ENCODE measurements at places on chromosomes 3 and 15.

GRCh38 chr3:47813551-47814177 is 10.7 kb downstream of the DHX30 start:
- peak; percentile 51 for DNase-seq

DNA sequence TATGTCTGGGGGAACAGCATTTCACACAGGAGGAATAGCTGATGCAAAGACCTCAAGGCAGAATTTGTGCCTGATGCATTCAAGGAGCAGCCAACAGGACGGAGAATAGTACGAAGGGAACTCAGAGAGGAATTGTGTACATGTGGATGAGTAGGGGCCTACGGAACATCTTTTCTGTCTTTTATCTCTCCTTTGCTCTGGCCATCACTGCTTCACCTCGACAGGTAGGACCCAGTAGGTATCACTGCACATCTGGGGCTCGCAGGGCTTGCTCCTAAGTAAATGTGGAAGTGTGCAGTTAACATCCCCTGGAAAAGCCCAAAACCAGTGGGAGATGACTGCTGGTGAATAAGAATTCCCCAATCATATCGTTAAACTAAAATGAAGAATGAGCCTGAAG is 56.4 kb upstream of the POU1F1 start:
- no peak for DNase-seq

GRCh38 chr15:25684521-25685431 is 178.4 kb downstream of the ATP10A start:
- peak; percentile 19 for DNase-seq

DNA sequence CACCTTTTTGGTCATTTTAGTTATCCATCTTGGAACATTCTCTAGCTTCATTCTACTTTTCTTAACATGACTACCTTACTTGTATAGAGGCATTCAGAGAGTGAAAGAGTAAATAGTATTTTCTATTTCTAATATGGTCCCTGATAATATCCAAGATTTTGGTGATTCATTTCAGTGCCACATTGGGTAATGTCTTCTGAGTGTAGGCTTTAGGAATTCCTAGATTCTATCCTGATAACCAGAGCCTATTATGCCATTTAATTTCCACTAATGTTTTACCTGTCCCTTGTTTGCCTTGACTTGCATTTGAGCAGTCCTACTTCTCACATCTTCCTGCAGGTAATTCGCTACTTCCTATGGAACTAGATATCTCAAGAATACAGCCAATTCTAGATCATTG is 21.8 kb downstream of the ADGRG7 start:
- DNase-seq: no peak

GRCh38 chr15:31367730-31368344 is 41.2 kb downstream of the KLF13 start:
- DNase-seq: peak; percentile 26

GRCh38 chr3:158785972-158786371 is 15.9 kb upstream of the MFSD1 start:
- DNase-seq: no peak

DNA sequence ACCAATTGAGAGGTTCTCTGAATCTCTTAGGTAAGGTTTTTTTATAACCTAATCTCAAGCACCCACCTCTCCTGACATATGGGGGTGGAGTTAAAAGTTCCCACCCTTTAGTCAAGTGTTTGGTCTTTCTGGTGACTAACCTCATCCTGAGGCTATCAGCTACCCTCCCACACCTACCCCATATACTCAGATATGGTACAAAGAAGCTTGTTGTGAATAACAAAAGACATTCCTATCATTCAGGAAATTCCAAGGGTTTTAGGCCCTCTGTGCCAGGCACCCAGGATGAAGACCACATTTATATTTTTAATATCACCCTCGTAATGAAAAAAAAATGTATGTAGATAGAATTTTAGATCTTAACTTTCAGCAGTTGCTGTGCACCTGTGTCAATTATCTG is 9.0 kb downstream of the CHMP2B start:
- DNase-seq: no peak

GRCh38 chr15:54580643-54581042 is 602.4 kb downstream of the UNC13C start:
- no peak for DNase-seq

DNA sequence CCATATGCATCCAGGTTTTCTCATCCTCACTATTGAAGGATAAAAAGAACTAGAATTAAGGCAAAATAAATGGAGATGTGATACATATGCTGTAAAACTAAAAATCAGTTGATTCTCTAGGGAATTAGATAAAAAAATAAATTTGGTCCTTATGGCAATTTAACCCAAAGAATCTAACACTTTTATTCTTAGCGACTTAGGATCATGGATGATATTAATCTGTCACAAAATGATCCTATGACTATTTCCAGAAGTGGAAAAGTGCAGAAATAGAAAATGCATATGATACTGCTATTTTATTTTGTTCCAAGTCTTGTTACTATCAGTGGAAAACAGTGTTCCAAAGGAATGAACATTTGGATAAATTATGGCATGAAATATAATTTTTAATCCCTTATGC is 746.3 kb downstream of the ROBO2 start:
- no peak for DNase-seq

GRCh38 chr3:78177780-78178179 is 1137.9 kb downstream of the ROBO2 start:
- no peak for DNase-seq

GRCh38 chr3:126984391-126985131 is 1.6 kb downstream of the PLXNA1 start:
- no peak for DNase-seq

DNA sequence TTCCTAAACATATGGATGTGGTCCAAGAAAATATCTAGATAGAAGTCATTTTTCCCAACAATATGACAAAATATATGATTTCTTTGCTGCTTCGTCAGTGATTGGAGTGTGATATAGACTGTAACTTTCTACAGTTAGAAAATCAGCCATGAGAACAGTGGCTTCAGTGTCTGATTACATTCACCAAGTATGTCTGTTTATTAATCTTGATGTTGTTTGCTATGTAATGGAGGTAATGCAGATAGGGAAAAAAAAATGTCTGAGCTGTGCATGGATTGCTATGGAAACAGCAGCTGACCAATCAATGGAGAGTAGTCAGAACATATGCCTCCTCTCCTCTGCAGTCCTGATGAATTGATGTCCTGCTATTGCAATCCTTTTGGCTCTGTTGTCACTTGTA is 72.3 kb upstream of the GAP43 start:
- DNase-seq: no peak

GRCh38 chr3:194976874-194977273 is 291.2 kb downstream of the FAM43A start:
- DNase-seq: no peak

- DNase-seq: peak; percentile 96
These were observed 14.9 kb upstream of the ALCAM start for GRCh38 chr3:105351821-105352220.

DNA sequence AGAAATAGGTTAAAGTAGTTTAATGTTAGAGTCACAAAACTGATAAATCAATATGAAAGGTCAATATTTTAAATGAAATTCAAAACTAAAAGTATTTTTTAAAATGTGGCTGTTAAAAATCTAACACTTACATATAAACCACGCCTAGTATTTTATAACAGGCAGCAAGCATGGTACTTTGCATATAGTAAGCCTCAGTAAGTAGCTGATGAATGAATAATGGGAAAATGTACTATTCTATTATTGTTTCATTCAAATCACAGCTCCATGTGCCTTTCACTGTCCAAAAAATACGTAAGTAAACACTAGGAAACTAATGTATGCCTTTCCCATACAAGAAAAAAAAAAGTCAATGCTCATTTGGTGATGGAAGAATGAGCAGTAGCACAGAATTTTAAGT is 17.8 kb downstream of the CCDC39 start:
- DNase-seq: no peak

DNA sequence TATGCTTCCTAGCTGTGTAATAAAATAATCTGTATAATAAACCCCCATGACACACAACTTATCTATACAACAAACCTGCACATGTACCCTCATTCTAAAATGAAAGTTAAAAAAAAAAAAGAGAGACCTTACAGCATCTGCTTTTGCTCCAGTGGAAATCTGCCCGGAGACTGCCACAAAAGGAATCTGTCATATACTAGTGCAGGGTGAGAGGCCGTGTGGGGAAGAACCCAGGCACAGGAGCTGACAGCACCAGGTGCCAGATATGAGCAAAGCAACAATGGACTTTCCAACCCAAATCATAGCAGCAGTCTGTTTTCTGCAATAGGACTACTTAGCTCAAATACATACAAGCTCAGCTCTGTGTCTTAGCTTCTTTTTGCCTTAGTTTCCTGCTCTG is 346.5 kb downstream of the ROBO1 start:
- DNase-seq: no peak

GRCh38 chr3:31213869-31214486 is 318.7 kb upstream of the STT3B start:
- DNase-seq: no peak

DNA sequence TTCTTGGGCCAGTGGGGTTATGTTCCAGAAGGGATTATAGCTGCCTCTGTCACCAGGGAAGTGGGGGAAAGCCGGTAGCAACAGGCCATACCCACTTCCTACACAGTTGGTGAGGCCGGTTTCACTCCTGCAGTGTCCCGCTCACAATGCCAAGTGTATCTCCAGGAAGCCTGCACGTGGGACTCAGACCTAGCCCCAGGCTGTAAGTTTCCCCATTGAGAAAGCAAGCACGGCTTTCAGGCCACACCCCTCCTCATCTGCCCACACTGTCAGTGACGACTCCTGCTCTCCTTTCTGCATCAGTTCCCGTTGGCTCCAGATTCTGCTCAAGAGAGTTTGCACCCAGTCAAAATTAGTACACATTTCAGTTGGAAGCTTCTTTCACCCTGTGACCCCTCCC is 51.6 kb upstream of the CPOX start:
- peak; percentile 47 for DNase-seq

DNA sequence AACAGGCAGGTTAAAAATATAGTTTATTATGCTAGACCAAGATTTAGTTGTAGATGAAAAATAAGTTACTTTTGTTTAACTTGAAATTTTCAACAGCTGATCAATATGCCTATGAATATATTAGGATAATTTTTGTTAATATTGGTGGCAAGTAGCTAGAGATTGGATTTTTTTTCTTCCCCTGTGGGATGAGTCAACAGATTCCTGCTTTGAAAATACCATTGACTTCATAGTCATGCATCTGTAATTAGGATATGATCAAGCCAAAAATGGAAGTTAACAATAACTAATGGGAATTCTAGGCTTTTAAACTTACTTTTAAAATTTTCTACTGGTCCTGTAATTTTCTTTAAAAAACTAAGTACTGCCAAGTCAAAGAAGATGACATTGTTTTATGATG is 211.7 kb downstream of the ZIC1 start:
- no peak for DNase-seq

DNA sequence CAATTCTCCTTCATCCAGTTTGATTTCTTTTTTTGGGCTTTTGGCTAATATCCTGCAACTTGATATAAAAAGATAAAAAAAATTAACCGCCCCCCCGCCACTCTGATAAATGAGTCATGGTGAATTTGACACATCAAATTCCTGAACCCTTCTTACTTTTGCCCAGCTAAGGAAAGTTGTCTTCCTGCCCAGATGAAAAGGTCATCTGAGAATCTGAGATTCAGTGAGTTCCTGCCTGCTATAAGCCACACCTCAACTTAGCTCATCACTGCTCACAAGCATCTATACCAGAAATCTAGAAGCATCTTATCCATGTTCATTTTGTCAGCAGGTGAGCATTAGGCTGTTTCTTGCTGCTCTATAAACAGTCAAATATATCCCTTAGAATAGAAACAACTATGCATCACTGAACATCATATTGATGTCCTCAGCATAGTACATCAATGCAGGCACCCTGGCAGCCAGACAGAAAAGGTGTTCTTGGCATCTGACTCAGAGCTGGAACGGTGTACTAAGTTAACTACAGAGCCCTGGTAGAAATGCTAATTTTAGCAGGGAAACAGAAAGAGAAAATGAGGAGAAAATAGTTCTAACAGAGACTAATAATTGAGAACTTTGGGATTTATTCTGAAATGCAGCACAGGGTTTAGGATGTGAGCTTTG is 77.1 kb downstream of the SEMA6D start:
- no peak for DNase-seq

- DNase-seq: peak; percentile 31
These were observed 75.5 kb downstream of the NEDD4 start for GRCh38 chr15:55917881-55918296.

DNA sequence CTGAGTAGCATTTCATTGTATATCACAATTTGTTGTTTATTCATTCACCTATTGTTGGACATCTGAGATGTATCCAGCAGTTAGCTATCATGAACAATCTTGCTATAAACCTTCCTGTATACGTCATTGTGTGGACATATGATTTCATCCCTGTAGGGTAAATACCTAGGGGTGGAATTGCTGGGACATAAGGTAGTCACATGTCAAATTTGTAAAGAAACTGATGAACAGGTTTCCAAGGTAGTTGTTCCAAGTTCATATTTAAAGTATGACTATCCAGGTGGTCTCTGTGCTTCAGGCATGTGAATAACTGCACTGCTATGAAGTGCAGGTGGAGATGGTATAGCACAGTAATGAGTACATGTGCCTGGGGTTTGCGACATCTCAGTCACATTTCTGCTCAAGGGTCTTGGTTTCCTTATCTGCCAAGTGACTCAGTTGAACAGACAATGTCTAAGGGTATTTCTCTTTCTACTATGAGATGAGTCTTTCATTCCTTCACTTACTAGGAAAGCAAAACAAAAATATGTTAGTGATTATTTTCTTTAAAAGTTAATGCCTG is 229.0 kb upstream of the HES1 start:
- DNase-seq: no peak

DNA sequence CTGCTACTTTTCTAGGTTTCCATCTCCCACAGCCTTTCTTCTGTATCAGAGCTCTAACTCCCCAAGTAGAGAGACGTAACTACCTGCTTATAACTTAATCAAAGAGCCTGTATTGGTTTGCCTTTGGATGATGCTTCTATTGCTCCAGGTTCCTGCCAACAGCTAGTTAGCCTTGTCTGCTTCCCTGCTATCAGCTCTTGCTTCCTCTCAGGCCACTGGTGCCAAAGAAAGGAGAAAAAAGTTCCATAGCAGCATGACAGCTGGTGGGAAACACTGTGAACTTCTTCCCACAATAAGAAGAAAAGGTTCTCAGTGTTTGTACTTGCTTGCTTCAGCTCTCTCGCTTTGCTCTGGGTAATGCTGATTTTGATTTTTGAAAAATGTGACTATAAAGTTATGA is 206.6 kb downstream of the GBE1 start:
- DNase-seq: no peak

GRCh38 chr3:189316296-189317019 is 144.7 kb downstream of the TPRG1 start:
- DNase-seq: no peak

DNA sequence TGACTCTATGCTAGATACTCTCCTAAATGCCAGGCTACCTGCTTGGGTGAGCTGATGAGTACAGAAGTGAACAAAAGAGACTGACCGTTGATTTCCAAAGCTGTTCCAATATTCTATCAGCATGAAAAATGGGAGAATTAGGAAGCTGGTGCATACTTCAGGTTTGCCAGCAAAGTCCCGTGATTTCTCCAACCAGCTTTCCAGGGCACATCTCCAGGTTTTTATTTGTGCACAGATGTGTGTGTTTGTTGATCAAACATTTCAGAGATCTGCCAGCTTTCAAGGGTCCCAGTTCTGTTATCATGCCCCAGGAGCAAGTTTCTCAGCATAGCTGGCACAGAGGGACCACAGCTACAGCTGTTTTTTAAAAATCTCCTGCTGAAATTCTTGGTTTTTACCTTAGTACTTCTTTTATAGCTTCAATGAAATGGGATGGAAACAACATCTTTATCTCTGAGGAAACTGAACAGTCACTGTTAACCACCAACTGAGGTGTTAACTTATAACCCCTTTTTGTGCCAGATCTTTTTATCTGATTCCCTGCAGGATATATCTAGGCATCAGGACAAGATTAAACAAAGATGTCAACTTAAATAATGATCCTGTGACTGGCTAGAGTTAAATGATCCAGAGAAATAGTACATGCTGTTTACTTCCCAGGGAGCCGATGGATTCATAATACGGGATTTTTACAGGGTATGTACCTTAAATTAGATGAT is 380.8 kb downstream of the GRM7 start:
- no peak for DNase-seq
